ENCODE measurements at places on chromosomes 1 and 21. TPM values are rescaled to one million over a fixed set of nuclear protein-coding genes. Genes with fewer than 3 reads are reported as not detected.

DNA sequence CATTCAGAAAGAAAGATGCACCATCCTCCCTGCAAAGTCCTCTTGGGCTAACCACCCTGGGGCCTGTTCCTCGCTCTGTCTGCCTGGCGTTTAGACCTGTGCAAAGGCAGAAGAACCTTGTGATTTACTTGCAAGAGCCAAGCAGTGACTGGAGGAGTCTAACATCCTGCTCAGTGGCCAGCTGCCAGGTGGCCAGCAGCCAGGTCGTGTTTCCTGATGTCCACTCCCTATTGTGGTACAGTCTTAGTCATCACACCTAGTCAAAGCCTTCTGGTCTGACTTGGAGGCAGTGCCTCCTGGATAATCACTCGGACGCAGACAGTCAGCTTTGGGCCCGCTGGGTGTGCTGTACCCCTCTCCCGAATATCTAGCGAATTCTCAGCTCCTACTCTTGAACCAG lies 118.1 kb downstream of the PGBD5 start:
- peak; percentile 93 for DNase-seq

DNA sequence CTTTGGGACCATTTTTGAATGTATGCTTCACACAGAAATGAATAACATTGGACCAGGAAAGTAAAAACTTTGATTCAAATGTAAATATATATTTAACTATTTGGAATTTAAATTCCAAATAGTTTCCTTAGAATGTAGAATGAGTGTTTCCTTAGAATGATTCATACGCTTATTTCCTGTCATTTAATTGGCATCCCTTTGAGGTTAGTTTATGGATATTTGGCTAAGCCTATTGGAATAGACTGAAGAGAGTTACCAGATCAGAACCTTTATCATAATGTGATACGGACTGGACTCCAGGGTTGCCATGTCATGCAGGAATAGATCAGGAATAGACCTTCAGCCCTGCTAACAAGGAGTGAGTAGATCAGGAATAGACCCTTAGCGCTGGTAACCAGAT lies 133.1 kb downstream of the TNNI3K start:
- DNase-seq = no peak

DNA sequence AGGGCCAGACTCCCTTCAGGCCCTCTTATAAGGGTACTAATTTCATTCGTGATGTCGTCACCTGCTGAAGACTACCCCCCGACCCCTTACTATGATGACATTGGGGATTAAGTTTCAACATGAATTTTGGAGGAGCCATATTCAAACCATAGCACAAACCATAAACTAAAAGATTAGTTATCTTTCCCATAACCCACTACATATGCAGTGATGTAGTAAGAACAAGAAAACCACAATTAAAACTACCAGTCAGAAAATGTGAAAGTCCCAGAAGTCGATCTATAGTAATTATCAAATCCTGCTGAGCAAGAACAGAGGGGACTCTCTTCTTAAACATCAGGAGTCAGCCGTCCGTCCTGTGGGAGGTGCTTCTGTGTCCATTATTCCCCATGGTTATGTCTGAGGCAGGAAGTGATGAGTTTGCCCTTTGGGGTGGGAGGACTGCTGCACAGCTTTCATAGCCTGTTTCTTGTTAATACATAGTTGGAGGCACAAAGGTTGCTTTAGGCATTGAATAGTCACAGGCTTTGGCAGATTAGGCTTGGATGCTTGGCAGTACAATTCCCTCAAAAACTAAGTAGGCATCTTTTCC lies 35.9 kb upstream of the PTGFRN start:
- DNase-seq = no peak

- no peak for DNase-seq
Measured at GRCh38 chr1:154856049-154856448, 14.0 kb downstream of the KCNN3 start.

- DNase-seq = no peak
Measured at GRCh38 chr1:77421504-77422233, 139.8 kb downstream of the AK5 start.

The AADACL4 gene
- not detected for total RNA-seq

The VWA5B1 gene
- total RNA-seq = not detected

The FCRL1 gene
- total RNA-seq = not detected

The TAS1R1 gene
- total RNA-seq = not detected

The SLC2A5 gene
- not detected for total RNA-seq

Measured in endothelial cell of umbilical vein (primary cell).